Skeletal muscle tissue (tissue), 5 donors: ENCODE measurements at places on chromosomes 2 and 18. TPM values are rescaled to one million over a fixed set of nuclear protein-coding genes. Genes with fewer than 3 reads are reported as not detected.

The REG3A gene
- not detected for total RNA-seq

The CREG2 gene
- 1.6 TPM for total RNA-seq

The PTPRN gene
- not detected for total RNA-seq

The ERICH2 gene
- 0.52 TPM for total RNA-seq

The KCNG2 gene
- total RNA-seq = 0.52 TPM

The ANKRD30BL gene
- not detected for total RNA-seq

The TBR1 gene
- total RNA-seq = not detected

The SLC9A2 gene
- 2.1 TPM for total RNA-seq

The INHBB gene
- 1.0 TPM for total RNA-seq

The GRB14 gene
- 5.7 TPM for total RNA-seq

The GYPC gene
- 238 TPM for total RNA-seq

The CCL20 gene
- not detected for total RNA-seq

The MYCN gene
- total RNA-seq = 7.3 TPM

The CCDC85A gene
- total RNA-seq = 4.7 TPM

The ANTXR1 gene
- 86.6 TPM for total RNA-seq

The SPHKAP gene
- total RNA-seq = 49.6 TPM

The PAIP2B gene
- 5.7 TPM for total RNA-seq

The ARHGAP15 gene
- total RNA-seq = 33.9 TPM

The EN1 gene
- 4.2 TPM for total RNA-seq

The EFR3B gene
- total RNA-seq = 4.7 TPM

The ZC3H6 gene
- total RNA-seq = 4.7 TPM

The HOXD1 gene
- 0.52 TPM for total RNA-seq

The POTEC gene
- total RNA-seq = not detected

The PIEZO2 gene
- total RNA-seq = 41.2 TPM

The PPP3R1 gene
- 39.1 TPM for total RNA-seq

The CHRNA1 gene
- 48.0 TPM for total RNA-seq

The IGFBP5 gene
- 260 TPM for total RNA-seq

The TMEM169 gene
- 1.6 TPM for total RNA-seq

The ELOA2 gene
- total RNA-seq = not detected

The HOXD4 gene
- 1.0 TPM for total RNA-seq

The ACTG2 gene
- total RNA-seq = 1.6 TPM

The CDH7 gene
- 0.52 TPM for total RNA-seq

The SLC38A11 gene
- total RNA-seq = 2.6 TPM

The RAPGEF4 gene
- total RNA-seq = 5.7 TPM

The CRACDL gene
- 0.52 TPM for total RNA-seq

The B3GNT7 gene
- 0.52 TPM for total RNA-seq

The KIAA2012 gene
- total RNA-seq = under 0.01 TPM

The CCDC93 gene
- total RNA-seq = 15.7 TPM

The CNGA3 gene
- total RNA-seq = 0.52 TPM

The TDRD15 gene
- not detected for total RNA-seq

The HTR2B gene
- total RNA-seq = 0.52 TPM

The OXER1 gene
- under 0.01 TPM for total RNA-seq

The HOXD12 gene
- total RNA-seq = not detected

The TTN gene
- 2,245 TPM for total RNA-seq

The TEX261 gene
- total RNA-seq = 11.0 TPM

The SLC4A3 gene
- 2.1 TPM for total RNA-seq
